ENCODE measurements at places on chromosomes 5 and 9.

GRCh38 chr9:107711542-107711941 lies 222.0 kb upstream of the KLF4 start:
- DNase-seq: no peak

DNA sequence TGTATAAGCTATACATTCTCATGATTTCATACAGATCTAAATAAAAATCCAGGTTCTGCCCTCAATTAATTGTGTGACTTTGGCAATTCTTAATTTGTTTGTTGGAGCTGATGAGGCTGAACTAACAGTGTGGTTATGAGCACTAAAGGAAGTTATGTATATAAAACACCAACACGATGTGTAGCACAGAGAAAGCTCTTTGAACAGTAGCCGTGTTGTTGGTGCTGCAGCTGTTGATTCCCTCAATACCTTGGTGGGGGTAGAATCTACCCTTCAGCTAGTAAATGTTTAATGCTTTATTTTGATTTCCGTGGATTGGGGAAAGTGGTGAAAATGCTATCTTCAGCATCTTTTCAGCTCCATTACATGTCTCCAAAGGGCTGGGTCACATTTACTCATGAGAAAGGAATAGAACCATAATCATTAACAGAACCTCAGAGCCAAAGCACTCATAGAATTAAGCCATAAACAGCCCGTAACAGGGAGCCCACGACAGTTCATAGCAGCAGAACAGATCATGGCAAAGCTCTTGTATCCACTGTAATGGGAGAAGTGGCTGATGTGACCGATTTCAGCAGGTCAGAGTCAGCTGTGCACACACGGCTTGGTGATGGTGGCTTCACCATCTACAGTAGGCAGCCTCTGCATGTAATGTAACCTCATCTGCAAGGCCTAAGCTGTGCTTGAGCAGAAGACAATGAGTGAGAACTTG lies 332.7 kb downstream of the DIRAS2 start:
- DNase-seq: no peak

GRCh38 chr9:14320271-14321181 lies 6.6 kb upstream of the NFIB start:
- DNase-seq: no peak

DNA sequence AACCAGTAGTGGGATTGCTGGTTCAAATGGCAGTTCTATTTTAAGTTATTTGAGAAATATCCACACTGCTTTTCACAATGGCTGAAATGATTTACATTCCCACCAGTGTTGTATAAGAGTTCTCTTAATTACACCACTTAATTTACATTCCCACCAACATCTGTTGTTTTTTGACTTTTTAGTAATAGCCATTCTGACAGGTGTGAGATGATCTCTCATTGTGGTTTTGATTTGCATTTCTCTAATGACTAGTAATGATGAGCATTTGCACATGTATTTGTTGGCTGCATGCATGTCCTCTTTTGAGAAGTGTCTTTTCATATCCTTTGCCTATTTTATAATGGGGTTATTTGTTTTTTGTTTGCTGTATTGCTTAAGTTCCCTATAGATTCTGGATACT lies 688.3 kb downstream of the PRR16 start:
- no peak for DNase-seq

DNA sequence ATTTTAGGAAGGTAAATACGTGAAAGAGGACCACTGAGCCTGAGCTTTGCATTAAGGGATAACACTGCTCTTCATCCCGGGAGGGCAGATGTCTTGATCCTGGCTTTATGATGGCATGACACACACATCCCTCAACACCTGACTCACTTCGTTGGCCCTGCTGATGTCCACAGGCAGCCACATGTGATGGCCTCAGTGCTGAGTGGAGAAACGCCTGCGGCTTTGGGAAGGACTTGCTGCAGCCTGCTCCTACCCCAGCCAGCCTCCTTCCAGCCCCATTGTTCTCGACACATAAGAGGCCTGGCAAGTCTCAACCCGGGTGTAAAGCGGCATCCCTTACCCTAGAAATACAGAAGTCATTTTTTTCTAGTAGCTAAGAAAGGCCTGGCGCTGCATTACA lies 169.0 kb downstream of the SYK start:
- no peak for DNase-seq

- DNase-seq: no peak
Measured at GRCh38 chr9:88321764-88322163, 66.5 kb upstream of the SPIN1 start.

Measured in activated CD4-positive, alpha-beta T cell treated with anti-CD3 and anti-CD28 coated beads, Interleukin-2, amount 50 U/mL, for 4 hours (primary cell).